ENCODE measurements at places on chromosomes 16 and 17.
A peak's percentile ranks its signal among the peaks of the same experiment; 100 is the strongest.

GRCh38 chr16:57335366-57335765 is 23.2 kb upstream of the CCL22 start:
- no peak for DNase-seq

DNA sequence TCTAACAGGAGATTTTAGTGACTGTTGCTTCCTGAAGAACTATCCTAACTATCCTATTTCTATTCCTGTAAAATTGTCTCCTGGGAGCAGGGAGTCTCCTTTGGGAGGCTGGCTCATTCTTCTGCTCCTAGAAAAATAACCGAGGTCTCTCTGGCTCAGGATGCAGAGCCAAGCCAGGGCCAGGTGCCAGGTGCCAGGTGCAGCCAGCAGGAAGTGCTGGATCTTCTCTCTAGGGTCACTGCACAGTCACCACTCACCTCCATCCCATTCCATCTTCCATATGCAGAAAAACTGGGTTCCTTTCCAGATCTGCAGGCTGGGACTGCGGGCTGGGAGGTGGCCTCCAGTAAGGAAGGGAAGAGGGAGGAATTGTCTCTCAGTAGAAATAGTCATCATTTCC is 3.8 kb upstream of the TMC7 start:
- DNase-seq: no peak

DNA sequence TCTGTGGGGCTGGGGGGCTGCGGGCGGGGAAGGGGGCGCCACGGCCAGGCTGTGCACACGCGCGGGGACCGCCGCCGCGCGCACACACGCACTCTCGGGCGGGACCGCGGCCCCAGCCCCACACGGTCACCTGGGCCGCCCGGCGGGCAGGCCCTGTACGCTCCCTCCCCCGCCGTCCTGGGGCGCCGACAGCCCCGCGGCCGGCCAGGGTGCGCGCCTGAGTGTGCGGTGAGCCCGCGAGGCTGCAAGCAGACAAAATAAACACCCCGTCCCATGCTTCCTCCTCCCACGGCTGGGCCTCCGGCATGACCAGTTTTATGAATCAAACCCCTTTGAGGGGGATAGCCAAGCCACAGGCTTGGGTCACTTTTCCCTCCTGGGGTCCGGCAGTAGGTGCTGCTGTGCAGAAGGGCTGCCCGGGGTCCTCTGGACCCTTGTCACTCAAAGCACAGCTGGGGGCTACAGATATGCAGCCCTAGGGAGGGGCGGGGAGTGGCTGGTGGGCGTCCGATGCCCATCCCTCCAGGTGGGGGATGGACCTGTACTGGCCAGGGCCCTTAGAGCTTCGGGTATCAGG is 441 bp downstream of the VASN start:
- no peak for DNase-seq

GRCh38 chr16:9186061-9186460 is 94.6 kb downstream of the HAPSTR1 start:
- no peak for DNase-seq

DNA sequence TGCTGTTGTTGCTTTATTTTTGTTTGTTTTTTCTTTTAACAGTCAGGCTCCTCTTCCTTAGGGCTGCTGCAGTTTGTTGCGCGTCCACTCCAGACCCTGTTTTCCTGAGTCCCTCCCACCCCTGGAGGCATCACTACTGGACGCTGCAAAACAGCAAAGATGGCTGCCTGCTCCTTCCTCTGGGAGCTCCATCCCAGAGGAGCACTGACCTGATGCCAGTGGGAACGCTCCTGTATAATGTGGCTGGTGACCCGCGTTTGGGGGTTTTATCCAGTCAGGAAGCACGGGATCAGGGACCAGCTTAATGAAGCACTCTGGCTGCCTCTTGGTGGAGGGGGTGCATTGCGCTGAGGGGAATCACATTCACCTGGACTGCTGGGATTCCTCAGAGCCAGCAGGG is 1005.6 kb downstream of the CDH8 start:
- no peak for DNase-seq

- DNase-seq: no peak
These were observed 221.9 kb downstream of the ZFHX3 start for GRCh38 chr16:72825912-72826621.

GRCh38 chr16:54316095-54316889 is 29.7 kb upstream of the IRX3 start:
- DNase-seq: no peak

DNA sequence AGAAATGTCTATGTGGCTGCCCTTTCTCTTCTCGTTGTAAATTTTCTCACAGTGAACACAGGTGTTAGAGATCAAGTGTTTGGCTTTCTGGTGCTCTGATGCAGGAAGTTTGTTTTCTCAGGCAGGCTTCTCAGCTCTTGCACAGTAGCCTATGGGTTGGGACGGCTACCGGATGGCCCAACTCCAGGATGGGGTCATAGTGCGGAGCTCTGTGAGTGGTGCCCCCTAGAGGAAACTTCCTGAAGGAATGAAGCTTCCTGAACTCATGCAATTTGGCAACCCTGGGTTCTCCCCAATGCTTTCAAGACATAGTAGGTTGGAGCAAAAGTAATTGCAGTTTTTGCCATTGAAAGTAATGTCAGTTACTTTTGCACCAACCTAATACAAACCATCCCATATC is 407.5 kb upstream of the HSBP1 start:
- no peak for DNase-seq

GRCh38 chr16:50388496-50388895 is 19.7 kb upstream of the BRD7 start:
- no peak for DNase-seq

- peak; percentile 38 for DNase-seq
These were observed 58.0 kb upstream of the GSE1 start for GRCh38 chr16:85554889-85555718.
